ENCODE measurements at places on chromosomes 2 and 18. TPM values are rescaled to one million over a fixed set of nuclear protein-coding genes. Genes with fewer than 3 reads are reported as not detected.

ZNF512 gene
- total RNA-seq = 82.9 TPM

DNA sequence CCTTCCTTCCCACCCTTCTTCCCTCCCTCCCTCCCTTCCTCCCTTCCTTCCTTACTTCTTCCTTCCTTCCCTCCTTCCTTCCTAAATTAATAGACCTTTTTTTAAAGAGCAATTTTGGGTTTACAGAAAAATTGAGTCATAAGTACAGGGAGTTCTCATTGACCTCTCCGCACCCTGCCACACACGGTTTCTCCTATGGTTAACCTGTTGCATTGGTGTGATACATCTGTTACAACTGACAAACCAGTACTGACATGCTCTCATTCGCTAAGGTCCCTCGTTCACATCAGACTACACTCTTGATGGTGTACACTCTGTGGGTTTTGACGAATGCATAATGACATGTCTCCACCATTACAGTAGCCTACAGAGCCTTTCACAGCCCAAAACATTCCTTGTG, 11.6 kb upstream of the SDC1 start:
- no peak for DNase-seq

DNA sequence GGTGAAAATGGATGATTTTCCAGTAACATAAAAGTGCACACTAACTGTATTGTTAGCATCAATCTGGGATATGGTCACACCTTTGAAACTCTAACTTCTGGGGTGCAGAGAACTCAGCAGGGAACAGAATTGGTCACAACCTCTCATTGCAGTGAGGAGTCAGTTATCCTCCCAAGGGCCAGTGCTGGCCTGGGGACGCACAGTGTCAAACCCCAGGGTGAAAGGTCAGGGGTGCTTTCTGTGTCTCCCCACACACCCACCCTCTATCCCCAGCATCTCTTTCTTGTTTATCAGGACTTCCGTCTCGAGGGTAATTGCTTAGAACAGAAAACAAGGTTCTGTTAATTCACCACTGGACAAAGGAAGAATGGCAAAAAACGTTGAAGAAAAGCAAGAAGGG, 208.7 kb downstream of the DLGAP1 start:
- no peak for DNase-seq

- DNase-seq = no peak
Measured at GRCh38 chr18:79695856-79696850, 16.6 kb downstream of the CTDP1 start.

- no peak for DNase-seq
Measured at GRCh38 chr18:50947899-50948298, 19.9 kb upstream of the ELAC1 start.
